ENCODE measurements at places on chromosomes 13 and 19.

GRCh38 chr13:37257706-37258105 is 152.2 kb upstream of the CSNK1A1L start:
- no peak for DNase-seq

DNA sequence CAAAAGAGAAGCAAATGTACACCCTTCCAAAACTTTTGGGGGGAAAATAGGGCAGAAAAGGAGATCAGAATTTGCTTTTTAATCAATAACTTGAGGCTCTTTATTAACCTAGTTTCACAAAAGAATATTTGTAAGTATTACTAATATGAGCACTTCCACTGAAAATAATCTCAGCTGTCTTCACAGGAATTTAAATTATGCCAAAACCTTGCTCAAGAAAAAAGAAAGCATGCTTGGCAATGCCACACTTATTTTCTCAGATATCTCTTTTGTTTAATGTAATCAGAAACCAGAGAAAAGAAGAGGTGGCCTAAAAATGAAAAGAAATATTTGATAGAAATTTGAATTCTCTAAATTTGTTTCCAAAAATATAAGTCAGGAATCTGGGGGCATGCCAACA is 234.9 kb upstream of the GPC6 start:
- DNase-seq: no peak

DNA sequence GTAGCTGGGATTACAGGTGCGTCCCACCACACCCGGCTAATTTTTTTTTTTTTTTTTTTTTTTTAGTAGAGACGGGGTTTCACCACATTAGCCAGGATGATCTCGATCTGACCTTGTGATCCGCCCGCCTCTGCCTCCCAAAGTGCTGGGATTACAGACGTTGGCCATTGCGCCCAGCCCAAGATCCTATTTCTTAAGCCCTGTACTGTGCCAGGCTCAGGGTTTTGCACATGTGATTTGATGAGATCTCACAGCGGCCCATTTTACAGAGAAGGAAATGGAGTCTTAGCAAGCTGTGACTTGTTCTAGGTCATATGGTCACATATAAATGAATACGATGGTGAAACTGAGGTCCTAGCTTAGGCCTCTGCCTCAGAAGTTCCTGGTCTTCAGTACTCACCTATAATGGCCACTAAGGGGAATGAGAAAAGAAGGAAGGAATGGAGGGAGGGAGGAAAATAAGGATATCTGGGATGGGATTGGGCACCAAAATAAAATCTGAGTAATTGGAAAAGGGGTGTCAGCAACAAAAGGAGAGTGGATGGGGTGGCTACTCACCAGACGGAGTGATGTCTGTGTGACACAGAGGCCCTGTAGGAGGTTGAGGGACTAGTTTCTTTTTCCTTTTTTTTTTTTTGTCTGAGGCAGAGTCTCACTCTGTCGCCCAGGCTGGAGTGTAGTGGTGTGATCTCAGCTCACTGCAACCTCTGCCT is 1.3 kb downstream of the OSCAR start:
- DNase-seq: no peak

DNA sequence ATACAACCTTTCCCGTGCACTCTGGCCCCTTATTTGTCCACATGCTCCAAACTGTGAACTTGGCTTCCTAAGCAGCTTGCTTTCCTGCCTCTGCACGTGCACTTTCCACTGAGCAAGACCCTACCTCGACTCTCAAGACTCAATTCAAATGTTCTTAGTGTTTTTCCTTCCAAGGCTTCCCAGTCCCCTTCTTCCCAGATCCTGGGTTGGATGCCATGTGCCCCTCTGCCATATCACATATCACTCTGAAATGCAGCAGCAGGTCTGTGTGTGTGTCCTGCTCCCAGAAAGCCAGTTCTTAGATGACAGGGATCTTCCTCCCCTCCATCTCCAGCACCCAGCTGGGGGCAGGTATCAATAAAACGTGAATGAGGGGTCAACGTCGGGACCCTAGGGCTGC is 3.0 kb downstream of the ZNF557 start:
- no peak for DNase-seq

DNA sequence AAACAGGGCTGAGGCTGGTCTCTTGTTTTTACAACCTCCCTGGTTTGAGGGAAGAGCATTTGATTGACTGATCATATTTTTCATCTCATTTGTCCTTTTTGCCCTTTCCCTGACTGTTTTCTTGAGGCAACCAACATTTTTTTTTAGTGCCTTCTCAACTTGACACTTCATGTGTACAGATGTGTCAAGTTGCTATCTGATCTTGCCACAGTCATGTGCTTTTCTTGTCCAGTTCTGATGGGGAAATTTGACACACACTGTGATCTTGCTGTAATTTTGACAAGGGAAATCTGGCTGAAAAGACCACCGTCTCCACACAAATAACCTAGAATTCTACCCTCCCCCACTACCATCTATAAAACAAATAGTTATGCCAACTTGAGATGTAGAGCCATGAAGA is 329.6 kb downstream of the KCTD12 start:
- no peak for DNase-seq

- no peak for DNase-seq
These were observed 487.6 kb downstream of the EFNB2 start for GRCh38 chr13:106047859-106048258.

GRCh38 chr19:5047251-5047935 is 78.5 kb downstream of the KDM4B start:
- DNase-seq: no peak

Measured in DMS153 (cell line).